Amygdala (tissue), 56 donors: ENCODE measurements at places on chromosomes 13 and 19.
A peak's percentile ranks its signal among the peaks of the same experiment; 100 is the strongest.

DNA sequence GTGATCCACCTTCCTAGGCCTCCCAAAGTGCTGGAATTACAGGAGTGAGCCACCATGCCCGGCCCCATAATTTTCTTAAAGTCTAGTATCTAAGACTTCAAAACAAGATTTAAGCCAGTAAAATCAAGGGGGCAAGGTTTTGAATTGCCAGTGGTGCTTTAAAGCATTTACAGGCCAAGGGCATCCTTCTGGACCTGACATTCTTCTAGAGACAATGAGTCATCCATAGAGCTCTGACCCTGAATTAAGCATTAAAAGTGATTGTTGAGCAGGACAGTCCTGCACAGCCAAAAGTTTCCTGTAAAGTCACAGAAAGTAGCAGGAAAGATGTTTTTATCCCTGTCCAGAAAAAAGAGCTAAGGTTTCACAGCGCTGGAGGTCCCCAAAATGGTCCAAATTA lies 50.9 kb upstream of the ATP12A start:
- no peak for DNase-seq

GRCh38 chr13:60986301-60986700 lies 429.3 kb downstream of the PCDH20 start:
- DNase-seq: no peak

GRCh38 chr13:77477299-77477848 lies 58.1 kb upstream of the SCEL start:
- DNase-seq: no peak

- DNase-seq: no peak
These were observed 392.9 kb downstream of the PCDH9 start for GRCh38 chr13:66837246-66837645.

DNA sequence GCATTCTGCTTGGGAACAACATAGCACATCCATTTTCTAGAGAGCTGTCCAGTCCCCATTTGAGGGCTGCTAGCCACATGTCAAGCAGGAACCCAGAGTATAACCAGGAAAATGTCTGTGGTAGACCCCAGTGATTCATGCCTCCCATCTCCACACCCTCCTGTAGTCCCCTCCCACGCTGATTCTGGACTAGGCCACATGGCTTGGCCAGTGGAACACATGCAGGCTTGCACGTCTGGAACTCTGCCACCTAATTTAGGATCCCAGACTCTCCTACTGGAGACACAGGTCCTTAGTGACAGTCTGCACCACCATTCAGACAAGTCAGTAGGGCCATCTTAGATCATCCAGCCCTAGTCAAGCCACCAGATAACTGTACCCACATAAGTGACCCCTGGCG lies 149.8 kb downstream of the ZIC5 start:
- DNase-seq: no peak

DNA sequence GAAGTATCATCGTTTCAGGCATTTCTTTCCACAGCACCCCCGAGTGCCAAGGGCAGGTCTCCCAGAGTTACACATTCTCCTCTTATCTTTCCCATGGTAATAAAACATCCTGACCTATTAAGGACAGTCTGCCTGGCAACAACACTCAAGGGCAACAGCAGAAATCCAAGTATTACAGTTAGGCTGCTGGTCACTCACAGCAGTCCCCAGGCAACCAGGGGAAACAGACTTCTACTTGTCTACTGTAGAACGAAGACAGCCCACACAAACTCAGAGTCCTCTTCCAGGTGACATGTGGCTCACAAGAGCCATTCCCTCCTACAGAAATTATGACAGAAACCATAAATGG lies 24.3 kb downstream of the RCBTB1 start:
- DNase-seq: no peak

DNA sequence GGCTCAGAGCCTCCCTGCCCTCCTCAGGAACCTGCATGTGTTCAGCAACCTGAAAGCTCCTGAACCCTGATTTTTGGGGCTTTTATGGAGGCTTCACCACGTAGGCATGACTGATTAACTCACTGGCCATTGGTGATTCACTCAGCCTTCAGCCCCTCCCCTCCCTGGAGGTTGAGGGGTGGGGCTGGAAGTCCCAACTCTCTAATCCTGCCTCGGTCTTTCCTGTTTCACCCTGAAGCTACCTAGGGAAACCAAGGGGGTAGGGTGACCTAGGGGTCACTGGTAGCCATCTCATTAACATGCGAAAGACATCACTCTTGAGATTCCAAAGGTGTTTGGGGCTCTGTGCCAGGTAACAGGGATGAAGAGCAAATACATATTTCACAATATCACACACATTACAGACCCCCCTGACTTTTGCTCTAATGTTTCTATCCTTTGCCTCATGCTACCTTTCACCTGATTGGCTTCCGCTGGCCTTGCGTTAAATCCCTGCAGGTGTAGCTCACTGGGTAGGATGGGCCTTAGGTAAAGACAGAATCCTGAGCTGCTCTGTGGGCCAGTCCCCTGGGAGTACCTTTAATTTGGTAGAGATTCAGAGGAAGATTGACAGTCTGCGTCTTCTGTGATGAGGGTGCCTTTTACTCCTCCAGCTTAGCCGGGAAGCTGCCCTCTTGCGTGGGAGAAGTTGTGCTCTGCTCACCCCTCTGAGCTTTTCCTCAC lies 260.6 kb downstream of the ATP8A2 start:
- no peak for DNase-seq

DNA sequence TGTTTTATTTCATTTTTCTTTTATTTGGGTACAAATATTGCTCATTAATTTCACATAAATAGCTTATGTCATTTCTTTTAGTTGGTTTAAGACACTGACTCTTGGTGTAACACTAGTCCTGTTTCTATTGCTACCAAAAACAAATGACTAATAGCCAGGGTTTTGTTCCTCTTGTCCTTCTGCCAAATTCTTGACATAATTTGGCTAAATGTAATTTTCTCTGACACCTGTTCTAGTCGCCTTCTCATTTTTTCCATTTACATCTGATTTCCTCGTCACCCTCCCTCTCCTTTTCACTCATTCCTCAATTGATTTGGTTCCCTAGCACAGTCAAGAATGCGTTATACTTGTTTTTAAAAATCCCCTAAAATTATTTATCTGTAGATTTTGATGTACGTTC lies 1718.7 kb downstream of the EFNB2 start:
- DNase-seq: no peak

DNA sequence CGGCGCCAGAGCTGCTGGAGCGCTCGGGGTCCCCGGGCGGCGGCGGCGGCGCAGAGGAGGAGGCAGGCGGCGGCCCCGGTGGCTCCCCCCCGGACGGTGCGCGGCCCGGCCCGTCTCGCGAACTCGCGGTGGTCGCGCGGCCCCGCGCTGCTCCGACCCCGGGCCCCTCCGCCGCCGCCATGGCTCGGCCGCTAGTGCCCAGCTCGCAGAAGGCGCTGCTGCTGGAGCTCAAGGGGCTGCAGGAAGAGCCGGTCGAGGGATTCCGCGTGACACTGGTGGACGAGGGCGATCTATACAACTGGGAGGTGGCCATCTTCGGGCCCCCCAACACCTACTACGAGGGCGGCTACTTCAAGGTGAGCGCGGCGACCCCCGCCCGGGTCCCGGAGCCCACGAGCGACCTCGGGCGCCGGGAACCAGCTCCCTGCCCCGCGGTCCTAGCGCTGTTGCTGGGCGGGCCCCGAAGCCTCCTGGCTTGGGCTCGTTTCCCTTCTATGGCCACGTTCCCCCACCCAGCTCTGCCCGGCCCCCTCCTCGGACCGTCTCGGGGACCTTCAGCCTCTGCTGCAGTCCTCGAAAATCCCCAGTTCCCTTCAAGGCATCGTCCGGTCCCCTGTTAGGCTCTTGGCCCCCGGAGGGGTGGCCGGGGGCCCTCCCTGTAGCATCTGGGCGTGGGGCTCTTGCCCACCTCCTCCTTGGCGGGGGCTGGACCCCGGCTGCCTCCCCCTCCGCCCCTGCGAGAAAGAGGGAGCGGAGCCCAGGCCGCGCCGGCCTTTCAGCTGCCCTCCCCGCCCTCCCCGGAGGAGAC lies at the start of gene CDC34:
CDC34 (plus strand) TSS at position 8 of the 808 bp plus-strand sequence; CDS start at position 180, 172 bp downstream.
- no peak for DNase-seq

DNA sequence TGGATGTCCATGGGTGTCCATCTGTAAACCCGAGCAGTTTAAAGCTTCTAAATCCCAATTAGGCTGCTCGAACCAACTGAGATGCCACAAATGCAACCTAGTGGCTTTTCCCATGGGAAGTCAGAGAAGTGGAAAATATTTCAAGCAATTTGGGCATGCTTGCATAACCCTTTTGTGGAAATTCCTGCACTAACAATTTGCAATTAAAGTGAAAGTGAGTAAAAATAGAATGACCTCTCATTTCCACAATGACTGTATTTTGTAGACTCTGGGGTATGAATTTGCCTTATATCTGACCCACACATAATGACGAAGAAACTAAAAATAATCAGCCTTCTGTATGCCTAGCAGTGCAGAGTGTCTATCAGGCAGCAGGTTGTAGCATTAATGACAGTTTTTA lies 91.8 kb upstream of the TSC22D1 start:
- DNase-seq: no peak

- no peak for DNase-seq
These were observed 38.8 kb upstream of the CHST8 start for GRCh38 chr19:33582914-33583313.

DNA sequence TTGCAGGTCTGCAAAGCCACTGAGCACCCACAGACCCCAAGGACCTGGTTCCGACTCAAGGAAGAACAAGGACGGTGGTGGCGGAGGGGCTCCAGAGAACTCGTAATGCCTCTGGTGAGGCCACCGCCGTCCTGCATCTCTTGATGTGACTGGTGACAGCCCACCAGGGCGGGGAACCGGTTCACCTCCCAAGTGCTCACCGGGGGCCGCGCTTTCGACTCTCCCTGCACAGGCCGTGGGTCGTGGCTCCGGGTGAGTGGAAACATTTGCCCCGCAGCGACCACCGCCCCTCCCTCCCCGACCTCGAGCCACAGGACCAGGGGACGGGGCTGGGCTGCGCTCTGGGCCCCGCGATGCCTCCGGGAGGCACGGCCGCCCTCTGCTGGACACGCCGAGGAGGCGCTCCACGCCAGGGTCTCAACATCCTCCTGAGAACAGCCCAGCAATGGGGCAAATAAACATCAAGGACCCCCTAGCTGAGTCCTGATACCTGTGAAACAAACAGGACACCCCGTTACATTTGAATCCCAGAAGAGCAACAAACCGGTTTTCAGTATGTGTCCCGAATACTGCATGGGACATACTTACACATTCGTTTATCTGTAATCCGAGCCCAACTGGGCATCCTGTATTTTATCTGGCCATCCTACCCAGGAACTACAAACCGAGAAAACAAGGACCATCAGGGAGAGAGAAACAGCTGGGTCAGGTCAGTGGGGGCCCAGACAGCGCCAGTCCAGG lies 3.9 kb upstream of the PLPP2 start:
- peak; percentile 46 for DNase-seq

DNA sequence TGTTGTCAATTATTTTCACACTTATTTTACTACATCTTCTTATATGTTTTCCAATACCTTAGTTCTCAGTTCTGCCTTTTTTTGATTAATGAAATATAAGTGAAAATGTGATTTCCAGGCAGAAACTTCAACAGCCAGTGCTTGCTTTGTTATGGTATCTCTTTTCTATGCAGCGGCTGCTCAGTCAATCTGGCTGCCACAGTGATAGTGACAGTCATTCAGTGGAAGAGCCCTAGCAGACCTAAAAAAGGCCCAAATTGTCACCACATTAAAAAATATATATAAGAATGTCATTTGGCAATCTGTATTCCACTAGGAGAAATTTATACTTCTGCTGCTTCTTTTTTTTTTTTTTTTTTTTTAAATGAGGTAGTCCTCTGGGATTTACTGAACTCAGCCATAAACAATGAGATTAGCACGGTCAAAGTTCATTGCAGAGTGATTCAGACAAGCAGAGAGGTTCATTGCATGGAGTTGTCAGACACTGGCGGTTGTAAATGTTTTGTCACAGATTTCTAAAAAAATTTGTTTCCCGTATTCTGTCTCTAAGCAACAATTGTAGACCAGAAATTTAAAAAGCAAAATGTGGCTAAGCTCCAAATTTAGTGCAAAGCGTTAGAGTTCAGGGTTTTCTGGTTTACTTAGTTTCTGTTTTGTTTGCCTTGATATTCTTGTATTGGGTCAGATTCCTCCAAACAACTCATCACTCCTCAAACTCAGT lies 94.7 kb upstream of the PRR20A start:
- no peak for DNase-seq

DNA sequence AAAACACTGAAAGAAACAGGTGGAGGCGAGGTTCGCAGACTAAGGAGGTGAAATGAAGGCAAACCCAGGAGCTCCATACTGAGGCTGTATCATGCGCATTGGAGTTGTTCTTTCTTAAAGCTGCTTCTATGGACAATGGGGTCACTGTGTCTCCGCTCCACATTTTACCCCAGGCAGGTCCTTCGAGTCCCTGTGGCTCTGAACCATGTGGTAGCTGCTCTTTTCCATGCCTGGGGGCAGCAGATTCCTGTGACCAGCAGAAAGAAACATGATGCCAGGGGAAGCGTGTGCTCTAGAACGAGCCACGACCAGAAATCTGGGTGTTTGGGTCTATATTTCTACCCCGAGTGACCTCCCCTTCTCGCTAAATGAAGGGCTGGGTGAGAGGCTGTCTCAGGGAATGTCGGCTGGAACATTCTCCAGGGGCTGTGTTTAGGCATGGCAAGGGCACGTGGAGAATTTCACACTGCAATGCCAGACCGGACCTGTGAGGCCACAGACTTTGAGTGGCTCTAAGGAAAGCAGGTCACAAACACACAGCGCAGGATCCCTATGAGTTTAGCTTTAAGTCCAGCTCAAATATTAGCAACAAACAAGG lies 95.7 kb upstream of the IRS2 start:
- DNase-seq: no peak

- no peak for DNase-seq
These were observed 107.3 kb upstream of the STARD13 start for GRCh38 chr13:33392794-33393405.

DNA sequence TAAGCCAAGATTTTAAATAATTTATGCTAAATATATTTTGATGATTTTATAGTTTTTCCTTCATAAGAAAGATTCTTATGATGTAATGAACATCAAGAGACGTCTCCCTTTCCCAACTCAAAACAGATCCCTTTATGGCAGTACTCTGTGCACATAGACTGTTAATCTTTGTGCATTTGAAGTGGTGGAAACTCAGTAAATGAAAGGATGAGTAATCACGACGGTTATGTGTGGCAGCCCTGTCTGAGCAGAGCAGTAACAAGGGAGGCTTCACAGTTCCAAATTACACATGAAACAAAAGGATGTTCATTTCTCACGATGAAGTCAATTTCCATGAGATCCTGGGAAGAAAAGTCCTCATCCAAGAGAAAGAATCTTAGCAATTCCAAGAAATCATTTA lies 498.1 kb downstream of the KLF5 start:
- no peak for DNase-seq

DNA sequence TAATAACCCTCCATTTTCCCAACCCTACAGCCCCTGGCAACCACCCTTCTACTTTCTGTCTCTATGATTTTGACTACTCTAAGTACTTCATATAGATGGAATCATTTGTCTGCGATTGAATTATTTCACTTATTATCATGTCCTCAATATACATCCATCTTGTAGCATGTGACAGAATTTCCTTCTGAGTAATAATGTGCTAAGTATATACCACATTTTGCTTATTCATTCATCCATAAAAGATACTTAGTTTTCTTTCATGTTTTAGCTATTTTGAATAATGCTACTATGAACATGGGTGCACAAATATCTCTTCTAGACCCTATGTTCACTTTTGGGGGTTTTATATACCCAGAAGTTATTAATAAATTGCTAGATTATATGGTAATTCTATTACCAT lies 17.4 kb upstream of the NDFIP2 start:
- no peak for DNase-seq
